ENCODE measurements at places on chromosomes 11 and 22.

GRCh38 chr22:35685731-35686130 lies 31.9 kb upstream of the APOL5 start:
- DNase-seq: no peak

DNA sequence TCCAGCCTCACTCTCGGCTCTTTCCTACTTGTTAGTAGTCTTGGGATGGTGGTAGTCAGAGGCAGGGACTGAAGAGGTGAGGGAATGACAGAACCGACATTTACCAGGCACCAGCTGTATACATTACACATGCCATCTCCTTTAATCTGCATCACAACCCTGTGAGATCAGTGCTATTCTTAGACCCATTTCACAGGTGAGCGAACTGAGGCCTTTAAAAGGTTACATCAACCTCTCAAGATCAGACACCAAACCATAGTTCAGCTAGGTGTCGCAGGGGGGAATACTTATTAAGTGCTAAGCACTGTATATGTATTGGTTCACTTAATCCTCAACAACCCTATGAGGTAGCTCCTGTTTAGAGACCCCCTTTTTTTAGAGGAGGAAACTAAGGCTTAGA lies 5.6 kb downstream of the PLA2G3 start:
- no peak for DNase-seq

- DNase-seq: no peak
These were observed 206.5 kb upstream of the PGR start for GRCh38 chr11:101336155-101336554.

DNA sequence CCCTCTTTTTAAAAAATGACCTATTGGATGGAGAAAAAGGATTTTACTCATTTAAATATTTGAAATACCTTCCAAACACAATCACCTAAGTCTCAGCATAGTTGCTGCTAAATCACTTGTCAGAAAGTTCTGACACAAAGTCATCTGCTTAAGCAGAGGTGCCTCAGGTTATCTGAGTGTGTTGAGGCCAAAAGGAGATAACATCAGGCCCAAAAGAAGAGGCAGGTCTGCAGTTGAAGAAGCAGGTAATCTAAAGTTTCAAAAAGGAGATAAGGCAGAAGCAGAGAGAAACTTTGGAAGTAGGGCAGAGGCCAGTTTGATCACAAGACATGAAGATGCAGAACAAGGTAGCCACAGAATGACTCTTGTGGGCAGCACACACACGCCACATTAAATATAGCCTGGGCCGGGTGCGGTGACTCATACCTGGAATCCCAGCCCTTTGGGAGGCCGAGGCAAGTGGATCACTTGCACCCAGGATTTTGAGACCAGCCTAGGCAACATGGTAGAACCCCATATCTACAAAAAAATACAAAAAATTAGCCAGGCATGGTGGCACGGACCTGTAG lies 175.7 kb upstream of the API5 start:
- DNase-seq: no peak

Measured in ovary (tissue), 10 donors.